ENCODE measurements at places on chromosomes 1 and 21.

GRCh38 chr21:25911730-25912401 lies 177.1 kb downstream of the GABPA start:
- no peak for DNase-seq

GRCh38 chr1:194102607-194103006 lies 916.2 kb upstream of the B3GALT2 start:
- DNase-seq = peak; percentile 8

GRCh38 chr1:219294251-219294650 lies 120.6 kb downstream of the LYPLAL1 start:
- DNase-seq = no peak

- peak; percentile 36 for DNase-seq
These were observed 271.4 kb downstream of the FOXD2 start for GRCh38 chr1:47709019-47709871.

- no peak for DNase-seq
These were observed 6.3 kb downstream of the MORN1 start for GRCh38 chr1:2384941-2385481.

- no peak for DNase-seq
These were observed 35.5 kb upstream of the VANGL1 start for GRCh38 chr1:115606305-115606704.

DNA sequence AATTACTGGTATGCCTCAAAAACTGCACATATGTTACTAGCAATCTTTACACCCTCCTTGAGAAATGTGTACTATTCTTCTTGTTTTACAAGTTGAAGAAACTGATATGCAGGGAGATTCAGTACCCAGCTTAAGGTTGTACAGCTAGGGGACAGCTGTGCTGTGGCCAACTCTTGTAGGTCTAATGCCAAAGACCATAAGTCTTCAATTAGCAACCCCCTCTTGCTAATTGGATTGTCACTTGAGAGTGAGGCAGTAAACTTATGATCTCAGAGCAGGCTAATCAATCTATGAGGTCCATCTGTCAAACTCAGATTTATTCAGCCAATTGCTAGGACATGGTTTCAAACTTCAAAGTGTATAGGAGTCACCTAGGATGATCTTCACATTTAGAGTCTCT lies 492.0 kb upstream of the USP24 start:
- DNase-seq = no peak

- no peak for DNase-seq
These were observed 64.4 kb downstream of the FAAP20 start for GRCh38 chr1:2130156-2130555.

GRCh38 chr1:179888071-179888470 lies 6.0 kb downstream of the TOR1AIP1 start:
- DNase-seq = no peak

- DNase-seq = no peak
These were observed at the start of gene NHLH1 for GRCh38 chr1:160366731-160367515. Gene NHLH1, plus strand, starts transcription at chr1:160367071. Its CDS starts 3,661 bp downstream, at chr1:160370732.

DNA sequence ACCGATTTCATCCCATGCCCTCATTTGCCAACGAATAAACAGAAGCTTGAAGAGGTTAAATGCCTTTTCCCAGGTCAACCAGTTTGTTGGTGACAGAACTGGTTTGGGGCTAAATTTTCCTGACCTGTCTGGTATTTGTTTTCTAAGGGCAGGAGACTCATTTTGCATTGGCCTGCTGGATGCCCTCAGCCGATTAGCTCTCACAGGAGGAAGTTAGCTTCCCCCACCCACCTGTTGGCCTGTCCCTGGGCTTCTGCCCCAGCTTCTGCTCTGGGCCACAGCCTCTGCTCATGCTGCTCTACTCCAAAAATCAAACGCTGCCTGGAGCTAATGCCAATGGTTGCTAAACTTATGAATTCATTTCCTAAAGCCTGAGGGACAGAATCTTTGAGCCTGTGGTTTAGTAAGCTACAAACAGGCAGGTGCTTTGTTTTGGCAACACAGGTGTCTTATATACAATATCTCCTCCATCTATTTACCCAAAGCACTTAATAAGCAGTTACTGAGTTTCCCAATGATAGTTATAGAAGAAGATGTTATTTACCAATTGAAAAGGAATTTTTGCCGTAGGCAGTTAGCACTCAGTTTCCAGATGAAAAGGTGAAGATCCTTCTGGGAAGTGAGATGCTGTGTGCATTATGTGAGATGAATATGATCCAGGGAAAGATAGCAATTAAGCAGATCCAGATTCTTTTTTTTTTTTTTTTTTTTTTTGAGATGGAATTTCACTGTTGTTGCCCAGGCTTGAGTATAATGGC lies 82.3 kb downstream of the TM2D1 start:
- no peak for DNase-seq

- DNase-seq = peak; percentile 60
These were observed 77.6 kb downstream of the XCL2 start for GRCh38 chr1:168466092-168466713.

DNA sequence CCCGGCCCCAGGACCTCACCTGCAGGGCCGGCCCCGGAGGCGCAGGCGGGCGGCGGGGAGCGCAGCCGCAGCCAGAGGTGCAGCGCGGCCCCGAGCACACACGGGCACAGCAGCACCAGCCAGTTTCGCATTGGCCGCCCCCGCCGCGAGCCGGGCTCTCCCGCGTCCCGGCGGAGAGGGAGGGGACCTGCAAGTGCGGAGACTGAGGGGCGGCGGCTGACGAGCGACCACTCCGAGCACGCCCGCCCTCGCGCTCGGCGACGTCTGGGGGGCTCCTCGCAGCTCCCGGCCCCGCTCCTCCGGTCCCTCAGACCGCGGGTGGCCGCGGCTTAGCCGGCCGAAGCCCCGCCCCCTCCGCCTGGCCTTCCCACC lies at the start of gene B3GALNT2:
Gene B3GALNT2, minus strand, starts transcription at position 331 of the 372 bp plus-strand sequence. Its CDS starts 200 bp downstream, at position 131.
- no peak for DNase-seq

DNA sequence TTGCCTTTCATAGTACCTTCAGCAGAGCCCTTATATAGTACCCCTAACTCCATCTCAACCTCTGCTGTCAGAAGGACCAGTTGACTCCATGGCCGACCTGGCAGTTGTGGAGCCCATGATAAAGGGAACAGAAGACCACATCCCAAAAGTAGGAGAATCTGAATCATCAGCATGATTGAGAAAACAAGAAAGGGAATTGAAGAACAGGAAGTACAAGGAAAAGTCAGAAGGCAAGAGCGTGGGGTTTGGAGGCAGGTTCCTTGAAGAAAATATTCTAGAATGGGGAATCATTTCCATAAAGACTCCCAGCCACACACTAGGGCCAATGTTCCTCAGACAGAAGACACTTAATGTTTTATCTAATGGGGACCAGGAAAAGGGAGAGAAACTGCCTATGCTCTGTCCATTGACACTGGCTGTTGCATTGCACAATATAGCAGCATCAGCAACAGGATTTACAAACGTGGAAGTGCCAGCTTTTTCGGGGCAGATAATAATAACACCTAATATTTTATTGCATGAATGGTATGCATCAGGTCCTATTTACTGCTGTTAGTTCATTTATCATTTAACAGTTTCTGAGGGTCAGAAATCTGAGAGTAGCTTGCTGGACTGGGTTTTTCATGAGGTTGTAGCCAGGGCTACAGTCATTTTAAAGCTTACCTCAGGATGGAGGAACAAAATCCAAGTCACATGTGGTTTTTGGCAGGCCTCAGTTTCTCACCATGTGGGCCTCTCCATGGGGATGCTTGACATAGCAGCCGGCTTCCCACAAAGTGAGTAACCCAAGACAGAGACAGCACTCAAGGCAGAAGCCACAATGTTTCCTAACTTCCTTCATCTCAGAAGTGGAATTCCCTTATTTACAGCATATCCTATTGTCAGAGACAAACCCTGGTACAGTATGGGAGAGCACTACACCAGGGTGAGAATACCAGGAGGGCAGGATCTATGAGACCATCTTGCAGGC lies 483.4 kb downstream of the PLPP3 start:
- DNase-seq = peak; percentile 70

DNA sequence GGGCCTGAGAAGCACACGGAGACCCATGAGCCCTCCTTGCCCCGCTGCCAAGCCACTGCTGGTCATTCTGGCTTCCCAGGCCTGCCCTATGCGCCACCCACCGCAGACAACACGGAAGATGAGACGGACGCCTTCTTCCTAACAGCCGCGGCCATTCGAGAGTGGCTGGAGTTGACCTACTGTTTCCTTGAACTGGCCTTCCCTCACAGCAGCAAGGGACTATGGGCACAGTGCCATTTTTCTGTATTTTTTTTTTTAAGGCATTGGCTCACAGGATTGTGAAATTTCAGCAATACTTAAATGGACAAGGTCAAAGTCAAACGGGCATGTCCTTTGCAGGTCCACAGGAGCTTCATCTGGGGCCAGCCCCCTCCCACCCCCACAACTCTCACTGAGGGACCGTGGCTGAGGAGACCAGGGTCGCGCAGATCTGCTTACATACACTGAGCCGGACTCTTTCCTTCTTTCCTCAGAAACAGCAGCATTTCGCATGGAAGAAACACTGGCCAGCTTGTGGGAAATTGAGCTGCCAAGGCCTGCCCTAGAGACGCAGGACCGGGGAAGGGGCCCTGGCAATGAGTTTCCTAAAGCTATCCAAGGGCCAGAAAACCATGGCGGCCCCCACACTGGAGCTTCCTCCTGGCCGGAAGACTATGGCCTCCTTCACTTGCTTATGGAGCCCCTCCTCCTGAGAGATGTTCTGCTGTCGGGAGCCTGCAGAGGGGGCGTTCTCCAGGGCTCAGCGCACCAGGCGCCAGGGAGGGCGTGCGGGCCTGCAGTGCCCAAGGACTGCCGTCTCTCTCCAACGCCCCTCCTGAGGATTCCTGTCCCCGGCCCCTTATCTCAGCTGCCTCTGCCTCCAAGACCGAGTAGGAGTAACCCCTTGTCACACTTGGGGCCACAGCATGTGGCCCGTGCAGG lies 98.9 kb downstream of the PGBD5 start:
- DNase-seq = no peak

- no peak for DNase-seq
These were observed 2.4 kb upstream of the BARHL2 start for GRCh38 chr1:90719330-90720144.

DNA sequence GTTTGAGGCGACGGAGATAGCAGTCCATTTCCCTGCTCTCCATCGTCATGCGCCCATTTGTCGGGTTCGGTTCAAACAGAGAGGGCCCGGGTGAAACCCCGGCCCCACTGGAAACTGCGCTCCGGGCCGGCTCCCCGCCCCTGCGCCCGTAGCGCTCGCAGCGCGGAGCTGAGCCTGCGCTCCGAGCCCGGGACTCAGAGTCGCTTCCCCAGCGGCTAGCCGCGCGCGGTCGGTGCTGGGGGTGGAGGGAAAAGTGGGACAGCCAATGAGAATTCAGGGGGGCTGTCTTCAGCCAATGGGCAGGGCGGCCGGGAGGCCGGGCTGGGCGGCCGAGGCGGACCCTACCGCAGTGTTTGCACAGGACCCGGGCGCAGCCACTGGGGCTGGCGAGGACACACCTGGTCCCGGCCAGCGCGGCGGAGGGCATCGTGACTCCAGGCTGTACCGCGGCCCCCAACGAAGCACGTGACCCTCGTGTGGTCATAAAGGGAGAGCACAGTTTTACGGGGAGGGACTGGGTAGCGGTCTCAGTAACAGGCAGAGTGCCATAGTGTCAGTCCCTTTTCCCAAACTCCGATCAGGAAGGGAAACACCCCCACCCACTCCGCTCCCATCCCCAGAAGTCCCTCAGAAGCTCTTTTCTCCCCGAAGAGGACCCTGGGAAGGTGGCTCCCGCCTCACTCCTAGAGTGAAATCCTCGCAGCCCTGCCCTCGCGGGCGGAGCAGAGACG lies at the start of gene INKA2:
Gene INKA2, minus strand, starts transcription at position 202 of the 731 bp plus-strand sequence. Its CDS starts 153 bp downstream, at position 49.
- peak; percentile 93 for DNase-seq

DNA sequence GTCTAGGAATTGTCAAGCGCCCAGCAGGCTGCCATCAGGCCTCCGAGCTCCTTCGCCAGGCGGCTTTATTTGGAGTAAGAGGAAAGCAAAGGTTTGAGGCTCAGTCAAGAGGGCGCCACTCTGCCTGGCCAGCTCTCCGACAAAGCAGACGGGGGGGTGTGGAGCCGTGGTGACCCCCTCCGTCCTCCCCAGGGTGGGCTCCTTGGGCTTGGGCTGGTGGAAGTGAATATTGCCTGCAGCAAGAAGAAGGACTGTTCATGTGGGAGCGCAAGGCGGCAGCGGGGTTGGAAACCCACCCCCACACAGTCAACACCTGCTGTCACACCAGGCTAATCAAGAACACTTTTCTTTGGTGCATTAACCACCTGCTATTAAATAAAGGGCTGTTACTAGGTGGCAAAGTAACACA lies 14.6 kb downstream of the EPHX1 start:
- DNase-seq = no peak

DNA sequence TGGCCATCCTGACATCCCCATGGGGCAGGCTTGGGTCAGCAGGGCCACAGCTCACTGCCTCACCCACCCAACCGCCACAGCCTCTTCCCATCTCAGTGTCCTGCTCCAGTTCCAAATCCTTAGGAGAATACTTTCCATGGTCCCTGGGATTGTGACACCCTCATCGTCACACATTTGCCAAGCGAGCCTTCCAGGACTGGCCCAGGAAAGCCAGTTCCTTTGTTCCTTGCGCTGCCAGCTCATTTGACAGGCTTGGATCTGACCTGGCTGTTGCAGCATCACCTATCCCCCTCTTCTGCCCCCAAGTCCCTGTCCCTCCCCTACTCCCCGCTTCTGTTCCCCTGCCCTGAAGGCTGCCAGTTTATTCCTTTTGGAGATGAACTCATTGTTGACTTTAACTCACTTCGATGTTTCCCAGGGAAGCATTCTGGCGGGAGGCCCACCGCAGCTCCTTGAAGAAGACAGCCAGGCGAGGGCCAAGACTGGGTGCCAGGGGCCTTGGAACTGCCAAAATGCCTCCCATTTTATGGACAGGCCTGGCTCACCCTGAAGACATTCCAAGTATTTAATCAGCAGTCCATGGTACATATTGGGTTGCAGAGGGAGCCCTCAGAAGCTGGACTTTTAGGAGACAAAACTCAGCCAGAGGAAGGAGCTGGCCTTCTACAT lies 10.2 kb upstream of the GNL2 start:
- DNase-seq = no peak

GRCh38 chr1:236351875-236352573 lies 42.1 kb upstream of the EDARADD start:
- no peak for DNase-seq
